ENCODE measurements at places on chromosomes 5 and 9.

GRCh38 chr9:73683862-73684591 lies 532.4 kb downstream of the ANXA1 start:
- DNase-seq, result peak; percentile 13
- H3K4me3 ChIP-seq, result no peak overlapping the region
- no peaks in the 10 kb centered on the region for H3K27me3 ChIP-seq
- no peak overlapping the region for H3K27ac ChIP-seq
- H3K36me3 ChIP-seq, result no peaks in the 10 kb centered on the region

- no peak overlapping the region for H3K4me3 ChIP-seq
- H3K27me3 ChIP-seq, result no peaks in the 10 kb centered on the region
- no peaks in the 10 kb centered on the region for H3K4me1 ChIP-seq
- no peak for DNase-seq
Observed at GRCh38 chr5:129051283-129051682, 43.3 kb upstream of the ISOC1 start.

- H3K4me3 ChIP-seq, result no peak overlapping the region
- H3K4me1 ChIP-seq, result no peaks in the 10 kb centered on the region
- no peak for DNase-seq
Observed at GRCh38 chr9:76162751-76163500, 231.3 kb downstream of the RFK start.

DNA sequence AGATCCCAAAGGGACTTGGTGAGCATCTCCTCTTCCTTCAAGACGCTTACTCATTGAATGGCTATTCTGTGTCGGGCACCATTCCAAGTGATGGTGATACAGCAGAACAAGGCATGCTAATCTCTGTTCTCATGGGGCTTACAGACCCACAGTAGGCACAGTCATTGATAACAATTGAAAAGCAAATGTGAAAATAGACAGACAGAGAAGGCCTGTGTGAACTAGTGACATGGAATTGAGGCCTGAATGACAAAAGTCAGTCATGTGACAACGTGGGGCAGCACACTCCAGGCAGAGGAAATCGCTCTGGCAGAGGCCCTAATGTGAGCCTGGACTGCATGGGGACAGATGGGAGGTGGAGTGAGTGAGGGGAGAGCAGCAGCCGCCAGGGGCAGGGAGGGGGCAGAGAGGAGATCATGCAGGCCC lies 70.7 kb upstream of the CPLX2 start:
- H3K27me3 ChIP-seq, result peaks cover 62% of the 10 kb centered on the region
- H3K27ac ChIP-seq, result no peak overlapping the region
- H3K36me3 ChIP-seq, result no peaks in the 10 kb centered on the region
- H3K4me3 ChIP-seq, result no peak overlapping the region
- no peaks in the 10 kb centered on the region for H3K4me1 ChIP-seq

DNA sequence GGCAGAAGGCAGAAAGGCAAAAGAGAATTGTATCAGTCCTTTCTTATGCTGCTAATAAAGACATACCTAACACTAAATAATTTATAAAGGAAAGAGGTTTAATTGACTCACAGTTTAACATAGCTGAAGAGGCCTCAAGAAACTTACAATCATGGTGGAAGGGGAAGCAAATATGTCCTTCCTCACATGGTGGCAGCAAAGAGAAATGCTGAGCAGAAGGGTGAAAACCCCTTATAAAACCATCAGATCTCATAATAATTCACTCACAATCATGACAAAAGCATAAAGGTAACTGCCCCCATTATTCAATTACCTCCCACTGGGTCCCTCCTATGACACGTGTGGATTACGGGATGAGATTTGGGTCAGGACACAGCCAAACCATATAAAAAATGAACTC lies 312.5 kb upstream of the PTGER4 start:
- DNase-seq, result no peak
- H3K27me3 ChIP-seq, result no peaks in the 10 kb centered on the region
- H3K36me3 ChIP-seq, result peaks cover 5% of the 10 kb centered on the region
- H3K27ac ChIP-seq, result no peak overlapping the region
- H3K4me1 ChIP-seq, result no peaks in the 10 kb centered on the region

DNA sequence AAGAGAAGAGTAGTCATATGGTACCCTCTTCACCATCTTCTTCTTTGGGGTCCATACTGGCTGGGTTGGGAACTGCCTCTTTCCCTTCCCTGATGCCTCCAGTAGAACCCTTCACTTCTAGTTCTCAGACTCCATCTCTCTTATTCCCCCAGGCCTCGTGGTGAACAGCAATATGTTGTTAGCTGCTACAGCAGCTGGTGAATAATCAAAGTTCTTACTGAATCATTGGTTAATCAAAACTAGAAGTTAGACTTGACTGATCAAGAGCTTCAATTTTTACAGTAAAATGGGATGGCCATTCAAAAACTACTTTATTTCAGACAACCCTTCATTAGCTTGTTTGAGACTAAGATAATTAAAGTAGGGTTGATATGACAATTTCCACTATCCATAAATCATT lies 190.9 kb upstream of the GNA14 start:
- H3K27ac ChIP-seq, result no peak overlapping the region
- no peaks in the 10 kb centered on the region for H3K36me3 ChIP-seq
- no peaks in the 10 kb centered on the region for H3K4me1 ChIP-seq
- no peak overlapping the region for H3K4me3 ChIP-seq
- no peaks in the 10 kb centered on the region for H3K27me3 ChIP-seq

GRCh38 chr9:36101916-36102741 lies 34.4 kb upstream of the GLIPR2 start:
- H3K27ac ChIP-seq, result no peak overlapping the region
- no peaks in the 10 kb centered on the region for H3K36me3 ChIP-seq
- H3K27me3 ChIP-seq, result no peaks in the 10 kb centered on the region

GRCh38 chr5:22709743-22710142 lies 143.4 kb downstream of the CDH12 start:
- H3K4me3 ChIP-seq, result no peak overlapping the region
- no peaks in the 10 kb centered on the region for H3K4me1 ChIP-seq
- DNase-seq, result no peak
- no peak overlapping the region for H3K27ac ChIP-seq
- no peaks in the 10 kb centered on the region for H3K36me3 ChIP-seq
- no peaks in the 10 kb centered on the region for H3K27me3 ChIP-seq

GRCh38 chr9:92977279-92977678 lies 30.0 kb downstream of the FGD3 start:
- no peak overlapping the region for H3K4me3 ChIP-seq
- DNase-seq, result no peak
- H3K4me1 ChIP-seq, result peaks cover 67% of the 10 kb centered on the region
- peaks cover 48% of the 10 kb centered on the region for H3K36me3 ChIP-seq

- H3K4me3 ChIP-seq, result no peak overlapping the region
- H3K27ac ChIP-seq, result no peak overlapping the region
- no peaks in the 10 kb centered on the region for H3K27me3 ChIP-seq
- DNase-seq, result no peak
Observed at GRCh38 chr5:61467766-61468482, 135.9 kb downstream of the ZSWIM6 start.

DNA sequence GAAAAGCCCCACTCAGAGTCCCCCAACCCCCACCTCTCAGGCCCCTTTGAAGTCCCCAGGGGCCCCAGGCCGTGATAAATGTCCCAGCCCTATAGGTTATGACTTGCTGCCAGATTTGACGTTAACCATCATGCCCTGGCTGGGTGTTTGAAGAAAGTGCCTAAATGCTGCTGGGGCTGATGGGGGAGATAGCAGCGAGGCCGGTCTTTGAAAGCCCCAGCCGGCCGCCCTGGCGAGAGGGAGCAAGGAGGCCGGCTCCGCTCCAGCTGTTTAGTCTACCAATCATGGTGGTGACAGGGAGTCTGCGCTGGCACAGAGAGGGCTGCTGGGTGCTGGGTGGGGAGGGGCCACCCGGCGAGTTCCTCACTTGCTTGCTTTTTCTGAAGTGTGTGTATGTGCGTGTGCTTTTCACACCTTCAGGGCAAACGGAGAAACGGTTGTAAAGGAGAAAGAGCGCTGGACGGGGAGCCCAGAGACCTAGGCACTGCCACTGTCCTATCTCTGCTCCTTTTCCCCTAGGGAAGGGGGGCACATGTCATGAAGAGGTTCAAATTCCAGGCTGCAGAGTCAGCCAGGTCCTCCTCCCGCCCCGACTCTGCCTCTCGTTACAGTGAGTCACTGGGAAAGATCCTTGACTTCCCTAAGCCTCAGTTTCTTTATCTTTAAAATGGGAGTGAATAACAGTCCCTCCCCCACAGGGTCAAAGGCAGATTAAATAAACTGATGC lies 126.1 kb upstream of the HAND1 start:
- H3K27me3 ChIP-seq, result no peaks in the 10 kb centered on the region
- H3K4me1 ChIP-seq, result peaks cover 4% of the 10 kb centered on the region
- DNase-seq, result no peak
- H3K4me3 ChIP-seq, result no peak overlapping the region
- no peaks in the 10 kb centered on the region for H3K36me3 ChIP-seq
- H3K27ac ChIP-seq, result no peak overlapping the region

DNA sequence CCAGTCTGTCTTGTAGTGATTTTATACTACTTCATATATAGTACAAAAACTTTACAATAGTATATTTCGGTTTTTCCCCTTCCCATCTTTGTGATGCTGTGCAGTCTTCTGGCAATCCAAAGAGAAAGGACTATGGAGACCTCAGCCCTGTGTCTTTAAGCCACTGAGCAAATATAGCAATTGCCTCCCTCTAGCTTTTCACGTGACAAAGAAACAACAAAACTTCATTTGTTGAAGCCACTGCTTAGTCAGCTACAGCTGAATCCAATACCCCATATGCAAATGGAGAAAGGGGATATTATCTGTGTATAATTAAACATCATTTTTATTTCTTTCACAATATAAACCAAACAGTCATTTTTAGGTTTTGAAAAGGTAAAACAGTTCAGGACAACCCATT lies 142.8 kb upstream of the STK32A start:
- H3K27ac ChIP-seq, result no peak overlapping the region
- no peaks in the 10 kb centered on the region for H3K36me3 ChIP-seq
- no peaks in the 10 kb centered on the region for H3K4me1 ChIP-seq

- no peak overlapping the region for H3K4me3 ChIP-seq
- no peak for DNase-seq
- H3K4me1 ChIP-seq, result no peaks in the 10 kb centered on the region
- no peak overlapping the region for H3K27ac ChIP-seq
Observed at GRCh38 chr9:100160021-100160420, 61.0 kb downstream of the INVS start.

DNA sequence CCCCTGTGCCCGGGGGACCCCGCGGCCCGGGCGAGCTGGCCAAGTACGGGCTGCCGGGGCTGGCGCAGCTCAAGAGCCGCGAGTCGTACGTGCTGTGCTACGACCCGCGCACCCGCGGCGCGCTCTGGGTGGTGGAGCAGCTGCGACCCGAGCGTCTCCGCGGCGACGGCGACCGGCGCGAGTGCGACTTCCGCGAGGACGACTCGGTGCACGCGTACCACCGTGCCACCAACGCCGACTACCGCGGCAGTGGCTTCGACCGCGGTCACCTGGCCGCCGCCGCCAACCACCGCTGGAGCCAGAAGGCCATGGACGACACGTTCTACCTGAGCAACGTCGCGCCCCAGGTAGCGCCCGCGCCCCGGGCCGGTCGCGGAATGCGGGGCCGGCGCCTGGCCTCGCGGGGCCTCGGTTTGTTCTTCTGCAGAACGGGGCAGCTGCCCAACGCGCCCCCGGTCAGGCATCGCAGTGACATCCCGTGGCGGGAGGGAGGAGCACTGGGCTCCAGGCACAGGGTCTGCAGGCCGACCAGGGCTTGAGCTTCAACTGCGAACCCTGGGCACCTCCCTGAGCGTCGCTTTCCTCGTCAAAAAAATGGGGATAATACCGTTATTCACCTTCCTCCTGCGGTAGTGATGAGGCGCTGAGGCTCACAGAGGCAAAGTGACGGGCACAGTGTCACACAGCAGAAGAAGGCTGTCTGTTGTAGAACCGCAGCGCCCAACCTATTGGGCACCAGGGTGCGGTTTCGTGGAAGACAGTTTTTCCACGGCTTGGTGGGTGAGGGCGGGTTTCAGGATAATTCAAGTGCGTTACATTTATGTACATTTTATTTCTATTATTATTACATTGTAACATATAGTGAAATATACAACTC lies 777 bp downstream of the ENDOG start:
- H3K36me3 ChIP-seq, result peaks cover 11% of the 10 kb centered on the region
- H3K27ac ChIP-seq, result no peak overlapping the region
- H3K27me3 ChIP-seq, result peaks cover 2% of the 10 kb centered on the region
- H3K4me1 ChIP-seq, result peaks cover 27% of the 10 kb centered on the region
- H3K4me3 ChIP-seq, result peak overlapping the region; percentile 66
- DNase-seq, result peak; percentile 43

GRCh38 chr5:4387290-4387689 lies 752.8 kb upstream of the ADAMTS16 start:
- no peak for DNase-seq
- no peaks in the 10 kb centered on the region for H3K27me3 ChIP-seq
- no peaks in the 10 kb centered on the region for H3K36me3 ChIP-seq
- H3K27ac ChIP-seq, result no peak overlapping the region

DNA sequence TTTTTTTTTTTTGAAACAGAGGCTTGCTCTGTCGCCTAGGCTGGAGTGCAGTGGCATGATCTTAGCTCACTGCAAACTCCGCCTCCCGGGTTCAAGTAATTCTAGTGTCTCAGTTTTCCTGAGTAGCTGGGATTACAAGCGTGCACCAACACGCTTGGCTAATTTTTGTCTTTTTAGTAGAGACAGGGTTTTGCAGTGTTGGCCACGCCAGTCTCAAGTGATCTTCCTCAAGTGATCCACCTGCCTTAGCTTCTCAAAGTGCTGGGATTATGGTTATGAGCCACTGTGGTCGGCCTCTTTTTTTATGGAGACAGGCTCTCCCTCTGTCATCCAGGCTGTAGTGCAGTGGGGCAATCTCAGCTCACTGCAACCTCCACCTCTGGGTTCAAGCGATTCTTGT lies 82.9 kb downstream of the RAB24 start:
- no peak overlapping the region for H3K4me3 ChIP-seq
- peaks cover 4% of the 10 kb centered on the region for H3K4me1 ChIP-seq
- H3K27me3 ChIP-seq, result no peaks in the 10 kb centered on the region
- H3K36me3 ChIP-seq, result peaks cover 13% of the 10 kb centered on the region
- DNase-seq, result no peak
- no peak overlapping the region for H3K27ac ChIP-seq

GRCh38 chr5:43338862-43339261 lies 25.6 kb upstream of the HMGCS1 start:
- DNase-seq, result no peak
- H3K36me3 ChIP-seq, result no peaks in the 10 kb centered on the region
- H3K4me1 ChIP-seq, result no peaks in the 10 kb centered on the region
- H3K27me3 ChIP-seq, result no peaks in the 10 kb centered on the region
- no peak overlapping the region for H3K4me3 ChIP-seq

Data from T-cell (primary cell).